ENCODE measurements at places on chromosomes 1 and 21.

- no peak for DNase-seq
These were observed 55.2 kb upstream of the PDE9A start for GRCh38 chr21:42598159-42598735.

DNA sequence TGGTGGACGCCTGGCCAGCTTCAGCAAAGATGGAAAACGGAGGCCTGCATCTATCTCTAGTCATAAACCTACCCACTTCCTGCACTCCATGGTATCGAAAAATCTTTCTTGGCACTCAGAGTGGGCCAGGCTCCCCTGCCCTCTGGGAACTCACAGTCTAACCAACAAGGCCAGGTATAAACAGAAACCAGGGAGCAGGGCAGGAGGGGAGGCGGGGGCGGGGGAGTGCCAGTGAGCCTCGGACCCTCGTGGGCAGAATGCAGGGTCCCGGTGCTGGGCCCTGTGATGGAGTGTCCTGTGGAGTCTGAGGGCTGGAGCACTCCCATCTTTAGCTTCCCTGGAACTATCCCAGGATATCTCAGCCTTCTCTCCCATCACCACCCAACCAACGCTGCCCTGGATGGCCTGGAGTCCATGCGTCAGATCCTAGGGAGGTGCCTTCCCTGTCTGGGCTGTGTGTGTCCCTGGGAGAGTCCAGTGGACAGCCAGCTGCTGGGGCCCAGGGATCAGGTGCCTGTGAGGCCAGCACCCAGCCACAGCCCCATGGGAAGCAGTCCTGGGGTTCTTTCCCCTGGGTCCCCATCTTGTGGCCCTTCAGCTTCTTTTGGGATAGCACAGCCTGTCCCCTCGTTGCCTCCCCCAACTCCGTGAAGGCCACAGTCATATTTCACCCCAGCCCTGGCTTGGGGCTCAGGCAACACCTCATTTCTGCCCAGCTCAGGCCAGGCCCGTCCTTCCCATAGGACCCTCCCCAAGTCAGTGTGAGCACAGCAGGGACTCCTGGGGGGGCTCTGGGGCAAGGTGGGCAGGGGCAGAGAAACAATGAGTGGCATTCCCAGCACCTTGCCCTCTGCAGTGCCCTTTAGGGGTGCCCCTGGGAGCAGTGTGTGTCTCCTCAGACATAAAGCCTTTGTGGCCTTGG lies 1.1 kb upstream of the EPS8L3 start:
- no peak for DNase-seq

DNA sequence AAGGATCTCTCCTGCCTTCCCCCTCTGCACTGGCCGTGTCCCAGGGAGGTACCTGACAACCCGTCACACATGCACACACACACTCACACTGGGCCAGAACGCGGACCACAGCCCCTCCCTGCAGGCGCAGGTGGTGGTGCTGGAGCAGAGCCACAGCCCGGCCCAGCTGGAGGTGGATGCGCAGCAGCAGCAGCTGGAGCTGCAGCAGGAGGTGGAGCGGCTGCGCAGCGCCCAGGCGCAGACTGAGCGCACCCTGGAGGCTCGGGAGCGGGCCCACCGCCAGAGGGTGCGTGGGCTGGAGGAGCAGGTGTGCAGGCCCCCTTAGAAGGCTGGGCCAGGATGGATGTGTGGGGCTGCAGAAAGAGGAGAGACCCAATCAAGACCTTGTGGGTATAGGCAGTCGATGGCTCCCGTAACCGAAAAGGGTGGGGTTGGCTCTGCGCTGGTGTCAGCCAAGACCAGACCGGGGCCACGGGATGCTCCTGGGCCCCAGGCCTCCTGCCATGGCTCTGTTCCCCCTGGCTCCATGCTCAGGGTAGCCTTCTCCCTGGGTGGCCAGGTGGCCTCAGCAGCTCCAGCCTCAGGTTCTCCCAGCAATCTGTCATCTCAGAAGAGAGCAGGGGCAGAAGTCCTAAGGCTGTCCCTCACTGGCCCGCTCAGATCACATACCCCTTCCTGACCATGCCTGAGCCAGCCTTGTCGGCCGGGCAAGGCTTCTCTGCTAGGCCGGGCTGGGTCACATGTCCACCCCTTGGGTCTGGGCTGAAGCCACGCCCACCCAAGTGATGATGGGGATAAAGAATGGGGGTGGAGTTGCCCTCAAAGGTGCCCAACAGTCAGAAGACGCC lies 8.9 kb downstream of the MFAP2 start:
- DNase-seq, result no peak

GRCh38 chr1:187383366-187383765 lies 554.6 kb downstream of the PLA2G4A start:
- no peak for DNase-seq

DNA sequence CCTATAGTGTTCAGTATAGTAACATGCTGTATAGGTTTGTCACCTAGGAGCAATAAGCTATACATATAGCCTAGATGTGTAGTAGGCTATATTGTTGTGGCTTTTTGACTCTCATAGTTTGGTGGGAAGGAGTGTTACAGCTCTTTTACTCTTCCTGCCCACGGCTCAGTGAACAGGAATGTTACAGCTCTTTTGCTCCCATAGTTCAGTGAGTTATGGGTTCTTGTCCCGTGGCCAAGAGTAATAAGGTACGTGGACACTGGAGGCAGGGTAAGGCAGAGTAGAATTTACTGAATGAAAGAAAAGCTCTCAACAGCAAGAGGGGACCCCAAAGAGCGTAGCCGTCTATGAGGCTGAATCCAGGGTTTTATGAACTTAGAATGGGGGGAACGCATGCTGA lies 734.3 kb downstream of the ADGRL2 start:
- DNase-seq, result no peak

GRCh38 chr1:108119500-108119899 lies 80.6 kb downstream of the SLC25A24 start:
- DNase-seq, result no peak

- no peak for DNase-seq
These were observed 1.2 kb downstream of the MAPKAPK2 start for GRCh38 chr1:206685769-206686477.

GRCh38 chr1:3244927-3245315 lies 175.9 kb downstream of the PRDM16 start:
- DNase-seq, result no peak

GRCh38 chr1:67335411-67335810 lies 27.7 kb downstream of the IL12RB2 start:
- no peak for DNase-seq

DNA sequence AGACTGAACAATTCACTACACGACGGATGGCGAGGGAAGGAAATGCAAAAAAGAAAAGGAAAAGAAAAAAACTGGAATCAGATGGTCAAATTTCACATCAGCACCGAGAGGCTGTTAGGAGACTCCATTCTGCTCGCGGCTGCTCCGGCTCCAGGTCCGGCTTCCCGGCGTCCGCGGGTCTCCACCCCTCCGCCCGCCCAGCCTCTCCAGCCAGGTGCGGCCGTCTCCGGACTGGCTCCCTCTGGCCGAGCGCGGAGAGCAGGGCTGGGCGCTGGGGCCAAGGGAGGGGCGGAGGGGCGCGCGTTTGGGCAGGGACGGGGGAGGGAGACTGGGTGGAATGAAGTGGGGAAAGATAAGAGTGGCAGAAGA lies 332 bp downstream of the KCNJ6 start:
- no peak for DNase-seq

DNA sequence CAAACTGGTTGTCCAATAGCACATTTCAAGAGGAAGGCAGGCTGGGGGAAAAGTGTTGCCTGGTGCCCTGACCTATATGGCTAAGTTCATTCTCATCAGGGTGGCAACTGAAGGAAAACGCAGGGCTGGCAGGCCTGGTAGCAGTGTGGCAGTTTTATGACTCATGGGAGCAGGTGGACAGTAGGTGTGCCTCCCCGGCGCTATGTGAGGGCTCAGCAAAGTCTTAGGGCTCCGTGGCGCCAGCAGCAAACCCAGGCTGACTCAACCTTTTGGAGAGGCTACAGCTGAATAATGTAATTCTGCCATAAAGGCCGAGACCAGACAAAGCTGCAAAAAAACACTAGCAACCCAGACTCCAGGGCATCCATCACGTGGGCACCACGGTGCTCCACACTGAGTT lies 23.6 kb downstream of the GADD45A start:
- DNase-seq, result no peak

DNA sequence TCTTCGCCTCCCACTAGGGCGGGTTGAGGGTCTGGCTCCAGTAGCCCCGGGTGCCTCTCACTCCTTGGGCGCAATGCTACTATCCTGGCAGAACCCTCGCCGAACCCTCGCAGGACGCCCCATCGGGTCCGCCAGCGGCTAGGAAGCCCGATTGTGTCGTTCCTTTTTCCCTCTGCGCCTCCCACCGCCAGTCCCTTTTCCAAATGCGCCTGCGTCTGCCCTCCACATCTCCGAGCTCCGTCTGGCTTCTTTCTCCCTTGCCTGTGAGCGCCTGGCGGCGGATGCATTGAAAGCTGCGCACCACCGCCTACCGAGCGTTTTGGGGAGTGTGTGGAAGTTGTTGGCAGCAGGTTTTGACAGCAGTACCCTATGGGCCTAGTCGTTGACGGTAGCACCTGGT lies 1.0 kb upstream of the DIRAS3 start:
- DNase-seq, result no peak

GRCh38 chr1:29732453-29732852 lies 496.1 kb downstream of the PTPRU start:
- no peak for DNase-seq

DNA sequence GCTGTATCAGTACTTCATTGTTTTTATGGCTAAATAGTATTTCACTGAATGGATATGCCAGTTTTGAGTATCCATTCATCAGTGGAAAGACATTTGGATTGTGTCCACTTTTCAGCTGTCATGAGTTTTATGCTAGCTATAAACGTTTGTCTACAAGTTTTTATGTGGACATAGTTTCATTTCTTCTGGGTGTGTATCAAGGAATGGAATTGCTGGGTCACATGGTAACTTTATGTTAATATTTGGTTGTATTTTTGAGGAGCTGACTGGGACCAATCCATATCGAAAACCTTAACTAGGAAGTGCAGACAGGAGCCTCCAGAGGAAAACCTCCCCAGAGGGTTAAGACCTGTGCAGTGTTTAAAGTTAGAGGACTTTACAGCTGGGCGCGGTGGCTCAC lies 31.8 kb upstream of the DISC1 start:
- no peak for DNase-seq

GRCh38 chr1:14968251-14968851 lies 185.2 kb upstream of the TMEM51 start:
- DNase-seq, result peak; percentile 40

DNA sequence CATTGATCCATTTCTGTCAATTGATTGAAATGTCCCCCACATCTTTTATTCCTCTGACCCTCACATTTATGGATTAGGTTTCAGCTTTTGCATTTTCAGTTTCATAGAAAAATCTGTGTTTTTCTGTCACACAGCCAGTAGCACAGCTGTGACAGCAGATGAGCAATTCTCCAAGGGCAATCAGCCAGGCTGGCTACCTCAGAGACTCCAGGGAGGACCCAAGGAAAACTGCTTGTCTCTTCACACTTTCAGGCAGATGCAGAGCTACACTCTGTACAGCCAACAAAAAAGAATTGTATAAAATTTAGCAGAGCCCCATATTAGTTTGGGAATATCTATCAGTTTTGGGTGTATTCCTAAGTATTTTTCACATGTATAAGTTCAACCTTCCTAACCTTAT lies 257.2 kb downstream of the LRRC7 start:
- peak; percentile 49 for DNase-seq

- DNase-seq, result no peak
These were observed 7.1 kb downstream of the PADI1 start for GRCh38 chr1:17212009-17212408.
